Activated effector memory CD4-positive, alpha-beta T cell treated with anti-CD3 and anti-CD28 coated beads, Interleukin-2, amount 50 U/mL, for 16 hours (primary cell): ENCODE measurements at places on chromosomes 12 and 14.

DNA sequence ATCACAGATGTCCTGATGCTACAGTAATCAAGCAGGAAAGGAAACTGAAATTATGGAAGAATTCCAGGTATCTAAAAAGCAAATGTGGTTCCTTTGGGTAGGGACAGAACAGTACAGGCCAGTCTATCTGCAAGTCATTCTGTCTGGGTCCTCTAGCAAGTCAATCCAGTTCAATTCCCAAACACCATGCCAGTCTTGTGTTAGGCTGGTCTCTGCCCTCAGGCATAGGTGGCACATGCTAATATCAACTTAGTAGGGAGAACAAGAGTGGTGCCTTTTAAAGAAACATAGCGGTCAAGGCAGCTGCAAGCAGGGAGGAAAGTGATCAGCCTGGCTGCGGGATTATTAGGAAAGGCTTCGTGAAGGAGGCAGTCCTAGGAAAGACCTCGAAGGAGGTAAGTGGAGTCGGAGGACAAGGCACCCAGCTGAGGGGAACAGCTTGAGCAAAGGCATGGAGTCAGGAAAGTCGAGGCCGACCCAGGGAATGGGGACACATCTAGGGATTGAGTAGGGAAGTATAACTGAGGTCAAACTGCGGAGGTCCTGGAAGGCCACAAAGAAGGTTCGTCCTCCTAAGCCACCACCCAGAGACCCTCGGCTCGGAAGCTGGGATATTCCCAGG is 3.8 kb upstream of the PLEKHG6 start:
- DNase-seq: no peak

GRCh38 chr12:53391724-53392123 is 11.7 kb downstream of the SP1 start:
- no peak for DNase-seq

DNA sequence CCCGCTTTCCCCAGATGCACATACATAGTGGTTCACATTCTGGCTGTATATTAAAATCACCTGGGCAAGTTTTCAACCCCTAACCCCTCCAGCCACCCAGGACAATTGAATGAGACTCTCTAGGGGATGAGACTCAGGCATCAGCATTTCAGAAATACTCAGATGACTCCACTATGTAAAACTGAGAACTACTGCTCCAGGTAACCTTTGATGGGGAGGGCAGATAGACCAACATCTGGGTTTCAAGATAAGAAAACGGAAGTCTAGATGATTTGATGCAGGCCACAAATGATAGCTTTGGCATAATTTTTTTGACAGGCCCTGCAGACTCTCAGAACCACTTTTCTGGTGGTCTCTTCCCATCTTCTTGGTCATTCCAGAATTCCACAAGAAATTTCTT is 341.1 kb downstream of the EMP1 start:
- no peak for DNase-seq

GRCh38 chr12:98743362-98743953 is 98.4 kb downstream of the APAF1 start:
- DNase-seq: peak; percentile 77

DNA sequence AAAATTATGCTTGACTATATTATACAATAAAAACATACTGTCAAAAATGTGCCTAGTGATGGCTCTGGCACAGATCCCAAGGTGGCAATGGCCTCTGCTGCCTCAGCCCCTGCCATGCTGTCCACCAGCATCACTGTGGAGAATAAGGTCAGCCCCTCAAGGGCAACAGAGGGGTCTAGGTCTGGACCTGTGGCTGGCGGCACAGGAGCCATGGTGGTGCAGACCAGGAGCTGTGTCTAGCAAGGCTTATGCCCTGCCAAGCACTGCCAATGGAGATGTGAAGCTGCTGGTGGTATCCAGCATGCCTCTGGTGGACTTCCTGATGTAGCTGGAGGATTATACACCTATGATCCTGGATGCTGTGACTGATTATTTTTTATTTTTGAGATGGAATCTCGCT is 125.9 kb downstream of the DENND5B start:
- DNase-seq: no peak

DNA sequence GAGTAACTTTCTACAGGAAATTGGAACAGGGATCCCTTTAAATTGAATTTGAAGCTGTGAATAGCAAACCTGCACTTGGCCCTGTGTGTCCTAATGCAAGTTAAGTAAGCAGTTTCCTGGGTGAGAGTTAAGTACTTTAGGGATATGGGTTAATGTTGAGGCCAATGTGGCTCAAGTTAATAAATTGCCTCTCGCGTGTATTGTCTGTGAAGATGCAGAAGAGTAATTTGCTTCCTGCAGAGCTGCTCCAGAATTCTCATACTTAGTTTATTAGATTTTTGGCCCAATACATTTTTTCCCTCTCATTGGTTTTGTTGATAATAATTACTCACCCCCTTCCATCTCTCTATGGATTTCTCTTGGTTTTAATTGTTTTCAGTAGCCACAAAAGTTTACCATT is 86.5 kb downstream of the SLC25A47 start:
- no peak for DNase-seq

GRCh38 chr12:93722179-93722578 is 45.0 kb downstream of the CRADD start:
- DNase-seq: no peak

DNA sequence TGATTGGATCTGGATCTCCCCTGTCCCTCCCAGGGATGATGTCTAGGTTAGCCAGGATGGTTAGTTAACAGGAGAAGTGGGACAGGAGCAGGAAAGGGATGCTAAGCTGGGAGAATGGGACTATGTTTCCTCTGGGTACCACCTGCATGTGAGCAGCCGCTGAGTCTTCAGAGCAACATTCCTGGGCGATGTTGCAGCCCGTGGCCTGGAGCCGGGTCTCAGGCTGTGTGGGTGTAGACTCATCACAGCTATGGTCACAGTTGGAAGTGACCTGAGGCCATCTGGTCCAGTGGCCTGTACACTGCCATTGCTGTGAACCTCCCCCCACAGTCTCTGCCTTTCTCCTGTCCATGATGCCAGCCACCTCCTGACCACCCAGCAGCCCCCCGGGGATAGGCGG is 422.6 kb downstream of the DPF3 start:
- no peak for DNase-seq

- peak; percentile 36 for DNase-seq
Observed at GRCh38 chr12:100184549-100185145, 16.0 kb upstream of the ACTR6 start.

GRCh38 chr14:88870777-88871176 is 46.3 kb downstream of the TTC8 start:
- no peak for DNase-seq

- DNase-seq: no peak
Observed at GRCh38 chr12:119182701-119183493, 4.2 kb downstream of the HSPB8 start.

DNA sequence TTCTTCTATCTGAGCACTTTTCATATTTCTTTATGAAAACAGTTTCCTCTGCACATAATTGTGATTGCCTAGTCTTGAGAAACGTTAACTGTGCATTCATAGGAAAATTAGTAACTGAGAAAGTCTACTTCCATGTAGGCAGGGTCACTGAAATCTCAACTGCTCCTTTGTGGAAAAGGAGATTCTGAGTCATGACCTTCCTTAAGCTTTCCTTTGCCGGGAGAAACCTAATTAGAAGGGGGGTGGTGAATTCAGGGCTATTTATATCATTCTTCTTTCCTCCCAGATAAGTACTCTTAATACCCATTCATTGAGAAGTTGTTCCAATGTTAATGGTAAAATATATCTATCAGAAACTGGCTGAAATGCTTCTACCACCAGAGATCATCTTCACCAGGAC is 751.0 kb upstream of the TMEM132C start:
- no peak for DNase-seq

DNA sequence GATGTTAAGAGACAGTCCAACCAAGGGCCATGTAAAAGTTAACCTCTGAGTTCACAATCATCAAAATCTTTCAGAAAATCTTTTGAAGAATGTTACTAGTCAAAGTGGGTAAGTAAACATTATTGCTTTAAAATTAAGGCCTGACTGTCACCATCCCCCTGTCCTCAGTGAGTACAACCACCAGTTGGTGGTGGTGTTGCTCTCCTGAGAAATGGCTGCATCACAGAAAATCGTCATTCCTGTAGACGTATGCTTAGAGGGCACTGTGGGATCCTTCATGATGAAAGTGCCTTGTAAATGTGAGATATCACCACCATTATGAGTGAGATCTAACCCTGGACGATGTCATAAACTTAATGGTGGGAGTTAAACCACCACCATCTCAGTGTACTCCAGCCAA is 451.2 kb downstream of the RPS29 start:
- no peak for DNase-seq

- DNase-seq: no peak
Observed at GRCh38 chr12:3901116-3901515, 27.9 kb upstream of the PARP11 start.

DNA sequence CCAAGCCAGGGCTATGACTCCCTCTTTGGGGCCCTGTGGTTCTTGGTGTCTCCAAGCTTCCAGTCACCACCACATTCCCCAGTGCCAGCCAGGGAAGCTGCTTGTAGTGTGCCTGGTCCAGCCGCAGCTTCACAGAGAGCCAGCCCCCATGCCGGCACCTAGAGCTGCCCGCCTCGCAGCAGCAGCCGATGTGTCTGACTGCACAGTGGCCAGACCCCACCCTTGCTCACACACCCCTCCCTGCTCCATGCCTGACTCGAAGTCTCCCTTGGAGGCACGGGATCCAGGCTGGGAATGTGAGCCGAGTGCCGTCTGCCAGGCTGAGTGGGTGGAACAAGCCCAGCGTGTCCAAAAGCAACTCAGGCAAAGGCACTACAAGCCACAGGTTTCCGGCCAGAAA is 123.3 kb upstream of the SFSWAP start:
- no peak for DNase-seq

GRCh38 chr12:107196681-107197080 is 103.3 kb upstream of the CRY1 start:
- no peak for DNase-seq

DNA sequence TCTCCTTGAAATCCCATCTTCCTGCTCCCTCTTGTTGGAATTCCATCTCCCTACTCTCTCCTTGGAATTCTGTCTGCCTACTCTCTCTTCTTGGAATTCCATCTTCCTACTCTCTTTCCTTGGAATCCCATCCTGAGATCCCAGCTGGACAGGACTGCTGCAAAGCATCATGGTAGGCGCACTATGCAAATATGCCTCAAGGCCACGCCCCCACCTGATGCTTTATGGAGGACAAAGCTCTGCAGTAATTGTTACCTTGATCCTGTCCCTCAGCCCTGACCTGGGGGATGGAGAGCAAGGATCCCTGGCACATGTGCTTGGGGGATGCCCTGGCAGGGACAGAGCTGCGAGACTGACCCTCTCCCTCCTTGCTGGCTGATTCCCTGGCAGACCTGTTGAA is 185.6 kb downstream of the TBX5 start:
- no peak for DNase-seq

GRCh38 chr14:78618368-78618767 is 448.2 kb downstream of the NRXN3 start:
- no peak for DNase-seq

DNA sequence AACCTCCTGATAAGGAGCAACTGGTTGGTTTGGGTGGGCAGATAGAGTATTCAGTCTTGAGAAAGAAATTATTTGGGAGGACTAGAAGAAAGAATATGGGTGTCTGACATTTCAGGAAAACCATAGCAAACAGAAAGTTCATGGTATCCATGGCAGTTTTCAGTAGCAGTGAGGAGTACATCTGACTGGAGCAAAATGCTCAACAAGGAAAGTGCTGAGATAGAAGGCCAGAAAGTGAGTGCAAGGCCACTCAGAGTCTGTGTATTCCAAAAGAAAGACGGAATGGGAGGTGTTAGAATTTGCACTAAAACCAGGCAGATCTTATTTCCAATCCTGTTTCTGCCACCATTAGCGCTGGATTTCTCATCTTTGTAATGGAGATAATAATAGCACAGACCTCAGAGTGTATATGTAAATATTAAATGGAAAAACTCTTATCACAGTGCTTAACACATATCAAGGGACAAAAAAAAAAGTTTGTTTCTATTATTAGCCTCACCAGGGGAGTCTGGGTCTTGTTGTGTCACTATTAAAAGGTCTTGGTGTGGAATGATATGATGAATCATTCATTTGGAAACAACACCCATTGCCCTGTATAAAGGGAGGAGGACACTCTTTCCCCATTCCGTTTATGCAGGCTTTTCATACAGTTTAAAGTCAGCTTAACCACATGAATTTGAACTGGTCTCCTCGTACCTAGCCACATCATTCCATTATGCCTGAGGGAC is 349.8 kb downstream of the IPO8 start:
- no peak for DNase-seq

- DNase-seq: no peak
Observed at GRCh38 chr12:129704232-129704830, 199.5 kb downstream of the TMEM132D start.

DNA sequence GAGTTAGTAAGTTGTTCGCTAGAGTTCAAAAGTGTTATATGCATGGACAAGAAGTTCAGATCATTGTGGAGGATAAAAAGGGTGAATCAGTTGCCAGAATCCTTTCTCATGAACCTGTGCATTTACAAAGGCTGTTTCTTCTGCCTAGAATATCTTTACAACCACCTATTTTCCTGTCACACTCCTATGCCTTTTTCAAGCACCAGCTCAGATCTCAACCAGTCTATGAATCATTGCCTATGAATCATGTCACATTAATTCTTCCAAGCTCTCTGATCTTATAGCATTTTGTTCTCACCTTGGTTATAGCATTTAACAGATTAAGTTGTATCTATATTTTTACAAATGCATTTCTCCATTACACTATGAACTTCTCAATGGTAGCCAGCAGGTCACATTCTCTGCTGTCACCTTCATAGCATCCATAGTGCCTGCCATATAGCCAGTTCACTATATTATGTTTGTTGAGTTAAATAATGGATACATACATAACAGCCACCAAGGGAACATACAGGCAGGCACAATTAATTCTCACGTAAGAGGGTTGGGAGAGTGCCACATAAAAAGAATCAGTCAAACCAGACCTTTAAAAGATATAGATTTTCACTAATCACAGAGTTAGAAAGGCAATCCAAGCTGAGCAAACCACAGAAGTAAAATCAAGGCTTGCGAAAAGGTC is 573.0 kb downstream of the FOXG1 start:
- no peak for DNase-seq

DNA sequence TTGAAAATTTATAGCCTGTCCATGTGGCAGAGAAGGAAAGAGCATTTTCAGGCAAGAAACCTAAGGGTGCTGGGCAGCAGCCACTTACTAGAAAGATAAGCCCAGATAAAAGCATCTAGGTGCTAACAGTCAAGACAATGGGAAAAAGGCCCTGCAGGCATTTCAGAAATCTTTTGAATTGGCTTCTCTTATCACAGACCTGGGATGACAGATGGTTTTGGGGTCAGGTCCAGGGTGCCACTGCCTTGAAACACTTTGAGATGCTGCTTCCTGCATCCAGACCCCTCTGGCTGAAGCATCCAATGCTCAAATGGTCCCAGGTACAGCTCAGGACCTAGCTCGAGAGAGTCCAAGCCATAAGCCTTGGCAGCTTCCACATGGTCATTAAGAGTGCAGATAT is 466.5 kb downstream of the FSCB start:
- DNase-seq: no peak

GRCh38 chr12:12400793-12401192 is 43.9 kb downstream of the BORCS5 start:
- DNase-seq: no peak

DNA sequence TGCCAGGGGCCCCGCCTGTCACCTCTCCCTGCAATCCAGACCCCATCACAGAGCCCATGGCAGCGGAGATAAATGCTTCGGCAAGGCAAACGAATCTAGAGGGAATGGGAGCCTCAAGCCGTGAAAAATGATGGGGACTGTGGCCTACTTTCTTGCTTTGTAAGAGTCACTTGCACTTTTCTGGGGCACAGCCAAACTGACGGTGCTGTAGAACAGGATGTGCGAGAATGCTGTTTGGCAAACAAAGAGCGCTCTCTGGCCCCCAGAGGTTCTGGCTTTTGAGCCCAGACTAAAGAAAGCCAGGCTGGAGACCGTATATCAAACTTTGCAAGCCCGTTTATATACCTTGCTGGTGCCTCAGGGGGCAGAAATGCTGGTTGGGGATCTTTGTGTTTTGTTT is 108.7 kb downstream of the CACNA1C start:
- DNase-seq: no peak
